ENCODE measurements at places on chromosomes 2 and 18.

- DNase-seq, result peak; percentile 44
Observed at GRCh38 chr2:12501469-12502158, 215.1 kb upstream of the TRIB2 start.

GRCh38 chr2:3445891-3446290 is 66.4 kb downstream of the TRAPPC12 start:
- no peak for DNase-seq

- no peak for DNase-seq
Observed at GRCh38 chr2:144514616-144515091, 5.3 kb downstream of the ZEB2 start.

DNA sequence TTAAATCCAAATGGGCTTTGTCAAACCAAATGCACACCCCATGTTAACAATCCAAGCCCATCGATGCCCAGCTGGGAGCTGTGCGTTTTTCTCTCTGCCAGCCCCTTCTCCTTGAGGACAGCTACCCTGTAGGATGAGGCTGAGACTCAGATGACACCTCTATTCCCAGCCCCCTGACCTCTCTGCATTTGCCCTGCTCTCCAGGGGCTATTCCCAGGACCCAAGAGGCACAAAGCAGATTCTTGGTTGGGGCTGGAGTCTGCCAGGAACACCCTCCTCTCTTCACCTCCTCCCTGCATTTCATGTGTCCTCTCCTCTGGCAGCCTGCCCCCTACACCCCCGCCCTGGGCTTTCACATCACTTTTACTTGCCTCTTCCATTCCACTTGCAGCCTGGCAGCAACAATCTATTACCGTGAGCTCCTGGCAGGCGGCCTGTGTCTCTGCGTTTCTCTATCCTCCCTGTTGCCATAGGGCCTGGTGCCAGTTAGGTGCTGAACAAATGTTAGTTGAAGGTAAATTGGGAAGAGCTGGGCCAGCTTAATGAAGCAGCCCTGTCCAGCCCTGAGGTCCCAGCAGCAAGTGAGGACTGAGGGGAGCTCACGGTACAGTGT is 51.8 kb downstream of the ADD2 start:
- no peak for DNase-seq

DNA sequence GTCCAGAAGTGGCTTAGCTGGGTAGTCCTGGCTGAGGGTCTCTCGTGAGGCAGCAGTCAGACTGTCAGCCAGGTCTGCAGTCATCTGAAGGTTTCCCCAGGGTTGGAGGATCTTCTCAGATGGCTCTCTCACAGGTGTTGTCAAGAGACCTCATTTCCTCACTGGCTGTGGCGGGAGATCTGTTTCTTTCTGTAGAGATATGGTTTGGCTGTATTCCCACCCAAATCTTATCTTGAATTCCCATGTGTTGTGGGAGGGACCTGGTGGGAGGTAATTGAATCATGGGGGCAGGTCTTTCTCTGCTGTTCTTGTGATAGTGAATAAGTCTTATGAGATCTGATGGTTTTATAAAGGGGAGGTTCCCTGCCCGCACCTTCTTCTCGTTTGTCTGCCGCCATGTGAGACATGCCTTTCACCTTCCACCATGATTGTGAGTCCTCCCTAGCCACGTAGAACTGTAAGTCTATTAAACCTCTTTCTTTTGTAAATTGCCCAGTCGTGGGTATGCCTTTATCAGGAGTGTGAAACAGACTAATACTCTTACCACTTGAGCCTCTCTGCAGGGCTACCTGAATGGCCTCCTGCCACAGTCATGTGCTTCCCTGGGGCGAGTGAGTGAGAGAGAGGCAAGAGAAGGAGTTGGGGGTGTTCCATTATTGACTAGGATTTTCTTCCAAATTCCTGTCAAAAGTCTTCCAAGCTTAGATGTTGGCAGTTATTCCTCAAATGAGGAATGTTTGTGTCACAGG is 23.6 kb downstream of the MALT1 start:
- no peak for DNase-seq

DNA sequence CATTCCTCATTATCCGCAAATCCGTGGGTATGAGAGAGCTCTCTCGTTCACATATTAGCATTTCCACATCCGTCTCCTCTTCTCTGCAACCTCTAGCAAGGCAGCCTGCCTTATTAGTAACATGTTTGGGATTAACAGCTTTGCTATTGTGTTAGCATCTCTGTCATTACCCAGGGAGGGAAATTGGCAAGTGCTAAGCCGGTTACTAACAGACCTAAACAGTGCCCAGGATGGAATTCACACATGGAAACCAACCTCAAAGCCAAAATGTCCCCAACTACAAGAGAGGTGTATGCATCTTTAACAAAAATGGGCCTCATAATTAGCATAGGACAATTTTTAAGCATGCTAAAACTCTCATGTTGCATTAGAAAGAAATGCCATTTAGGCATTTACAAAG is 309.0 kb upstream of the MEIS1 start:
- DNase-seq, result no peak

GRCh38 chr2:196275646-196276352 is 104.4 kb upstream of the STK17B start:
- no peak for DNase-seq

DNA sequence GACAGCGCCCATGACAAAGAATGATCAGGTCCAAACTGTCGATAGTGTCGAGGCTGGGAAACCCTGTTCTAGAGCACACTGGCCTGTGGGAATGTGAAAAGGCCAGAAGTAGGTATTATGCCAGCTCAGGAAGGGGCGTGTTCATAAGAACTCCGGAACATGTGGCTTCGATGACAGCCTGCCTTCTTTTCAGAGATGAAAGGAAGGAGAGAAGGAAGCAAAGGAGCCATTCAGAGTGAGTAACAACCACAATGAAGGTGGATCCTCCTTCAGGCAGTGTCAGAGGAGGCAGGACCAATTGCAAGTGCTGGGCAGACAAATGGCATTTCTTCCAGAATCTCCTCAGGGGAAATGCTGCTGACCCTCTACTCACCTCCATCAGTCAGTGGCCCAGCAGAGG is 58.5 kb downstream of the NCKAP5 start:
- DNase-seq, result no peak

- no peak for DNase-seq
Observed at GRCh38 chr2:134269972-134270735, 16.3 kb downstream of the MGAT5 start.

DNA sequence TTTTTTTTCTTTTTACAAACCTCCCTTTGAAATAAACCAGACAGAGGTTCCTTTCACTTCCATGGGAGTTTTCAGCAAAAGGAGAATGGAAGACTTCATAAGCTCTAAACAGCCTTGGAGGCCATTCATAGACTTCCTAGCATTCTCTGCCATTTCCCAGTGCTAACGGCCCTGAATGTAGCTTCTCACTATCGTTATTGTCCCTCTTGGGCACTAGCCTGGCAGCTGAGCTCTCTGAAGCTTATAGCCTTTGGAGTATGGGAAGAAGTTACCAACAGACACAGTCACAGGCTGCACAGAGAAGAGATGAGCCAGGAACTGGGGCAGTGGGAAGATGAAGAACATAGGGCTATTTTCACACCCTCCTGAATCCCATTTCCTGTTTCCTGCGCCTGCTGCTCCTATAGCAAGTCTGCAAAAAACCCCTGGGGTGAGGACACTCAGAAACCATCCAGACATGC is 29.1 kb upstream of the EPC2 start:
- no peak for DNase-seq

GRCh38 chr2:97774425-97774824 is 61.0 kb downstream of the ZAP70 start:
- no peak for DNase-seq

DNA sequence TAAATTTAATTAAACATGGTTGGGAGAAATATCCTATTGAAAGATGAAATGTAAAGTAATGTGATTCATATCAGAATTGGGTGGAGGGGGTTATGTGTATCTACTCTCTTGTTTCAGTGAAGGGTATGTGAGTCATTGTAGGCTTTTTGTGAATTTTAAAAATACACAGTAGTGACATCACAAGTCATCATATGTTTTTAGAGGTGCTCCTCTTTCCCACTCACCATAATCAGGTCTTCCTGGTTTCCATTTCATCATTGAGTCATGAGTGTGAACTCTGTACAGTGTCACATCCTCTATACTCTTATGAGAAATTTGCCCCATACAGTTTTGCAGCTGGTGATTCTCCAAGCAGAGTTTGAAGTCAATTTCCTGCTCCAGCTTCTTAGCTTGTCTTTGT is 18.8 kb downstream of the FSIP2 start:
- DNase-seq, result no peak

GRCh38 chr2:148578493-148578884 is 66.1 kb upstream of the EPC2 start:
- DNase-seq, result no peak

- no peak for DNase-seq
Observed at GRCh38 chr2:196538189-196538588, 101.3 kb upstream of the CCDC150 start.

DNA sequence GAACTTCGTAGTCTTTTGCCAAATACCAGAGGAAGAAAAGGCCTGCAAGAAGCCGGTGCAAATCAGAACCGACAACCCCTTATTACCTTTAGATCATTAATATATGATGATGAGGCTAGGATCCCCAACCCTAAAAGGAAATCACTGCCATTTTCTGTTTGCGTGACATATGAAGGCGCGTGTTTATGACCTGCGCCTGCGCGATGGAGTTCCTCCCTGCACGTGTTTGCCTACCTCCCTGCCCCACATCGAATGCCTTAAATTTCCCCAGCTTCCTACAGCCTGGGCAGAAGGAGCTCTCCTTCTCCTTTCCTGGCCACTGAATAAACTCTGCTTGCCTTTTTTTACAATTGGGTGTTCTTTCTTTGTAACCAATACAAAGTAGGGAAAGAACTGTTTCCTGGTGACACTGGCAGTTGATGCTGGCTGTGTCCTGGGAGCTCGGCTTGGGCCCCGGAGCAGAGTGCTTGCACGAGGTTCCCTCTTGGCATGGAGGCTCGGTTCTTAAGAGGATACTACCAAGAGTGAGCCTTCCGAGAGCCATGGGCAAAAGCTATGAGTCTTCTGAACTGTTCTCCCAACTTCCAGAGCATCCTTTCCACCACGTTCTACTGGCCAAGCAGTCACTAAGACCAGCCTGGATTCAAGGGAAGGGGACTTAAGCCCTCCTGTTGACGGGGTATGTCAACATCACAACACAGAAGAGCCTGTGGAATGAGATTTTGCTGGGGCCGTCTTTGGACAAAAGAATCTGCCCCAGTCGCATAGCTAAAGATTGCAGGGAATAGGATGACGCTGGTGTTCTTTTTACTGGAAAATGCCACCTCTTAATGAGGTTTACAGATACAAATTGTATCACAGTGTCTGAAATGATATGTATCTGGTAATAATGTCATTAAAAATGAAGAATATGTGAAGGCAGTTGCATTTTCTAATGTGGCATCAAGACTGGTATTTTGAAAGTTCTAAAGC is 179.8 kb downstream of the SH3BP4 start:
- DNase-seq, result no peak

- DNase-seq, result no peak
Observed at GRCh38 chr2:59390581-59390980, 1149.5 kb upstream of the FANCL start.

GRCh38 chr2:29865512-29865911 is 55.9 kb downstream of the ALK start:
- no peak for DNase-seq

DNA sequence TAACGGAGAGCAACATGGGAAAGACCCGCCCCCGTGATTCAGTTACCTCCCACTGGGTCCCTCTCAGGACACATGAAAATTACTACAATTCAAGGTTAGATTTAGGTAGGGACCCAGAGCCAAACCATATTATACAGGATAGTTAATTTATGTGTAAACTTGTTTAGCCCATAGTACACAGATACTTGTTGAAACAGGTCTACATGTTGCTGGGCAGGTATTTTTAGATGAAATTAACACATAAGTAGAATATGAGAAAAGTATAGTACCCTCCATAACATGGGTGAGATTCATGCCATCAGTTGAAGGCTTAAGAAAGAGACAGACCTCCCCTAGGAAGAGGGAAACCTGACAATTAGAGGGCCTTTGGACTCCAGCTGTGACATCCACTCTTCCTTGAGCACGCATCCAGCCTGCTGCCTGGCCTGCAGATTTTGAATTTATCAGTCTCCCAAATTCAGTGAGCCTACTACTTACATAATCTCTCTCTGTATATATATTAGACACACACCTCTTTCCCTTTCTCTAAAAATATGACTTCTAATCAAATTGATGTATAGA is 463.5 kb upstream of the NETO1 start:
- no peak for DNase-seq

- DNase-seq, result no peak
Observed at GRCh38 chr18:63119647-63120046, 199.9 kb downstream of the BCL2 start.

GRCh38 chr2:239961662-239962613 is 63.2 kb downstream of the NDUFA10 start:
- DNase-seq, result no peak

DNA sequence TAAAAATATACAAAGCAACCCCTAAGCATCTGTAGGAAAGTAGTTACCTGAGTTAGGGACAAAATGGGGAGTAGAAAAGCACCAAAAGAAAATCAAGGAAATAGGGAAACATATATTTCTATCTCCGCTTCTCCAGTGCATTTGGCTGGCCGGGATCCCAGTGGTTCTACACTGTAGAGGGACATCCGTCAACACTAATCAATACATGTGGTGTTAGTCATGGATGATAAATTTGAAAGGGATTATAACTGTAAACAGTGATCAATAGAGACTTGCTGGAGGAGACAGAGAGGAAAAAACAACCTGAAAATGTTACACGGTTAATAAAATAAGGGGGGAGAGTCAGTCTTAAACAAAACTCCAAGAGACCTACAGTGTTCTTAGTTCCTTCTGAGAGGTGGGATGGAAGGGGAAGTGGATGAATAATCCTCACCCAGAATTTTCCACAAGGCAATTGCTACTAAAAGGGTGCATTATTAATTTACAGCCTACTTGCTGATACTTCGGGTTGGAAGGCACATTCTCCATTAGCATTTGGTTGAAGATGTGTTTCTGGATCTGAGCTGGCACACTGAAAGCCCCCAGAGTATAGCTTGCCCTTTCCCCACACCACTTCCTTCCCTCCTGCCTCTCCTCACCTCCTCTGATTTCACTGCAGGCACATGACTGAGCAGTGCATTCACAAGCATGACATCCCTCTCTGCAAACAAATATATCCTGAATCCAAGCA is 530.0 kb downstream of the BCL11A start:
- DNase-seq, result no peak

DNA sequence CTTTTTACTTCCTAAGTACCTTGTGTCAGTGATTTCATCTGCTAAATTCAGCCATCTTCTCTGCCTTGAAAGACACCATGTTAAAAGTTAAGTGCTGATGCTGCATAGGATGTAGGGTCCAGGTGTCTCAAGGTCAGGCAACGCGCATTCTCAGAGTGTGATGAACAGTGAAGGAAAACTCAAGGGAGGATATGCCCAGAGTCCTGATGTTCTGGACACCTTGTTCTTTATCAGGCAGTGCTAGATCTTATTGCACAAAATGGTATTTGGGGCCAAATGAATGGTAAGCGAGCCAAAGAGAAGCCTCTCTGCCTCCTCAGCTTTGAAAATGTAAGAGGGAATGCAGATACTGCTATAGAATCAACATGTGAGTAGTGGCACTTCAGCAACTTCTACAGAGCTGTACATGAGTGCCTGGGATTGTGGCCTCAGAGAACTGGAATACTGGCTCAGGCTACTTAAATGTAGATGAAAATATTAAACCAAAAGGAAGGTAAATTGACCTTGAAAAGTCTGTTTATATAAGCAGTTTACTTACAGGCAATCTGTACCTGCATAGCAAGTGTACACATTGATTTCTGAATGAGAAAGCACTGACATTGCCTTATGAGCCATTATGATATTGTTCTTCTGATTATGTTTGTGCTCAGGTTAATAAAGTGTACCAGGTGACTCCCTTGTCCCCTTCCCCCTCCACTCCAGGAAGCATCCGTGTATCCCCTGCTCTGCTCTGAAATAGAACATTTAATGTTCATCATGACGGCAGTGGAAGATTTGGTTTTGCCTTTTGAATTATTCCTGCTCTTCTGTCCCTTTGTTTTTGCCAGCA is 86.7 kb upstream of the RANBP2 start:
- DNase-seq, result no peak
